ENCODE measurements at places on chromosomes 11 and 22.
A peak's percentile ranks its signal among the peaks of the same experiment; 100 is the strongest.

GRCh38 chr11:120471131-120471530 lies 40.4 kb upstream of the GRIK4 start:
- DNase-seq: no peak

- no peak for DNase-seq
Observed at GRCh38 chr11:2825261-2825888, 60.2 kb downstream of the CDKN1C start.

DNA sequence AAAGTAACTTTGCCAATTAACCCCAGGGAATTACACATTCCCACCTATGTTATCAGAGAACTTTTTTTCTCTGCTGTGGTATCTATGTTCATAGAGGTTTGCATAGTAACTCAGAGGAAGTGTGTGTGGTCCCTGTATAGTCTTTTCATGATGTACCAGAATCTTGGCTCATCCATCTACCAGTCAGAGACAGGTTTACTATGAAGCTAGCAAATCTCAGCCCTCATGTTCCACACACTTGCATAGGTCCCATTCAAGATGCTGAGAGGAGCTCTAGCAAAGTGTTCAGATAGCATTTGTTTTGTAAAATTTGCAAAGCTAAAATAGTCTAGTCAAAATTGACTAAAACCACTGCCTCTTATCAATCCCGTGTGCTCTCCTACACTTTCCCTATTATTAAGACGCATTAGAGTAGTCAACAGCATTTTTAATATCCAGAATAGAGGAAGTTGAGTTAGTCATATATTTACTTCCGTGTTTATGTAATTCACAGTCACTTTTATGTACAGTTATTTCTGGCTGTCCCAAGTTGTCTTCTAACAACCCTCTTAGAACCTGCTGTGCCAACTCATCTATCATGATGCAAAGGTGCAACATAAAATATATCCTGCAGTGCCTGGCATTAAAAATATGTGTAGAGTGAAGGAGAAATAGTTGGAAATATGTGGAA lies 184.2 kb downstream of the FAM76B start:
- DNase-seq: no peak

- DNase-seq: no peak
Observed at GRCh38 chr11:8683115-8683807, 669 bp downstream of the RPL27A start.

DNA sequence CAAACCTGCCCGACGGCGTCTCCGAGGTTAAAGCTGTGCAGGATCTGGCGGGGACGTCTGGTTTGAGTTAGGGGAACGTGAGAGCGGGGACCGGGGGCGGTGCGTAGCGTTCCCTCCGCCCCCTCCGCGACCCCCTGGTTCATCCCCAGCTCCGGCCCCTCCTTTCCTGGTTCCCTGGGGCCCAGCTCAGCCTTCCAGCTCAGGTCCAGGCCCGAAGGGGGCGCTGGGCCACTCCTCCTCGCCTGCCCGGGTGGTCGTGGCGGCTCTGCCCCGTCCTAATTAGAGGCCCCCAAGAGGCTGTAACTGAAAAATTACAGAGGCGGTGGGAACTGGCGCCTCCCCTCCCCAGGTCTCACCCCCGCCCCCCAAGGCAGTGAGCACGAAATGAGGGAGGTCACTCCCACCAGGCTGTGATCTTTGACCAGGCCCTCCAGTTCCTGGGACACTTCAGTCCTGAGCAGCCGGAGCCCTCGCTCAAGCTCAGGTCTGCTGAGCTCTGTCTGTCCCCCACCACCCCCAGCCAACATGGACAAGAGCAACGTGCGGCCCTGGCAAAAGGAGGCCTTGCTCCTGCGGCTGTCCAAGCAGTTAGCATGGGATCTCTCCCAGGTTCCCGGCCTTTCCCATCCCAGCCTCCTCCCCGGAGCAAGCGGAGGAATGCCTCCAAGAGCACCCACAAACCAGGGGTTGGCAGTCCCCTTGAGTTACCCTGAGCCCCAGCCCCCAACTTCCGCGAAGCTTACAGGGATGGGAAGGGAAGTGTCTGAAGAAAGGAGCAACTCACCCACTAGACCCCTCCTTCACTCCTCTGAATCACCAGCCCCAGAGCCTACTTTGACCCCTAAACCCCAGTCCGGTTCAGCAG lies 3.3 kb downstream of the CD248 start:
- DNase-seq: no peak

DNA sequence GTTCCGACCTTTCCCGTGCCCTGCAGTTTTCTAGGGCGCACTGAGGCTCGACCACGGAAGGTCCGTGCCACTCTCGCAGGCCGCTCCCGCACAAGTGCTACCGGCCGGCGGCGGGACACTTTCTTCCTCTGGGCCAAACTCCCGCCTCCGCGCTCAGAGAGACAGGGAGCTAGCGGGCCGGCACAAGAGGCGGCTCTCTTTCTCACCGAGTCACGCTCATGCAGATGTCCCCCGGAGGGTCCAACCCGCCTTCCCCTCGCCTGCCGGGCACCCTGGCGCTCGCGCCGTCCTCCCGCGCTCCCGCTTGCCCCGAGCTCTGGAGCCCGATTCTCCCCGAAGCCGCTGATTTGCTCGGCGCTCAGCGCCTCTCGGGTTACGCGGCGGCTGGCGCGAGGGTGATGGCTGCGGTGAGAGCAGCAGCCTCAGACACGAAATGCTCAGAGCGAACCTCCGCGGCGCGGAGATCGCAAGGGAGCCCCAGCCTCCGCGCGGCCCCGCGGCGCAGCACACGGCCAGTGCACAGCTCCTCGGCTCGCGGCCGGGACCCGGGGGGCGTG lies 1.0 kb downstream of the LMO1 start:
- peak; percentile 34 for DNase-seq

DNA sequence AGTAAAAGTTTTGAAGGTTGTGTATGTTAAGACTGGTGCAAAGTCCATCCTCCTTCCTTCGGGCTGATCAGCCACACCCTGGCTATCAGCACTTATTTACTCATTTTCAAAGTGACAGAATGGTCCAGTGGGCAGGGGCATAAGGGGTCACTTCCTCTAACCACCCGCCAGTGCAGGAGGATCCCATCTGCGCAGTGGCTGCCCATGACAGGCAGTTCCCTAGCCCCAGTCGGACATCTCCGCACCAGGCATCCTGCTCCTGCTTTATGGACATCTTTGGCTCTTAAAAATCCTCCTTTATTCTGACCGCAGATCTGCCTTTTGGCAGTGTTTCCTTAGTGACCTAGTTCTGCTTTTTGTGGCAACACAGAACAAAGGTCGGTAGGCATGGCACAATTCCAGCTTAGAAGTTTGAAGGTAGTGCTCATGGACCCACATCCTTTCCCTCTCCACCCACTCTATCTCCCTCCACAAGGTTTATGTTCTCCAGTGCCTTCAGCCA lies 55.9 kb downstream of the BMAL1 start:
- no peak for DNase-seq

DNA sequence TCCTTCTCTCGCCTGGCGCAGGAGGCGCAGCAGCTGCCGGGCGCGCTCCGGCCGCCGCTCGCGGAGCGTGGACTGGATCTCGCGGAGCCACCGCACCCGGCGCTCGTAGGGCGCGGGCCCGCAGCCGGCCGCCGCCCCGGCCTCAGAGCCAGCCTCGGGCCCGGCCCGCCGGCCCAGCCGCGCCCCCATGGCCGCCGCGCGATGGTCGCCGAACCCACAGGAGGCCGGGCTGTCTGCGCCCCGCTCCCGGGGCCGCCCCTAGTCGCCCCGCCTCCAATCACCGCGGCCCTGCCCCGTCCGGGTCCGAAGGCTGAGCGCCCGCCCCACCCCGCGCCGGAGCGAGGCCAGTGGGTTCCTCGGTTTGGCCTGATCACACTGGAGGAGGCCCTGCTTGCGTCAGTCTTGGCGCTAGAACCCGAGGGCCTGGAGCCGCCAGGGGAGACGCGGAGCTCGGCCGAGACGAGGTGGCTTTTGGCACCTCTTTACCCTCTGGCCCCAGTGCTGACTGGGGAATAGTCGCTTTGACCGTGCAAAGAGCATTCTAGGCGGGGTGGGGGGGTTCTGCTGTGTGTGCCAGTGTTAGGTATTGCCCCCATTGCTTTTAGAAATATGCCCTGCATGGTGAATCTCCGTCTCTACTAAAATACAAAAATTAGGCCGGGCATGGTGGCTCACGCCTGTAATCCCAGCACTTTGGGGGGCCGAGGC lies at the start of gene LRRC75B:
Gene LRRC75B, minus strand, starts transcription at position 223 of the 708 bp plus-strand sequence. Its CDS starts 34 bp downstream, at position 189.
- peak; percentile 71 for DNase-seq
